ENCODE measurements at places on chromosomes 16 and 17.
A peak's percentile ranks its signal among the peaks of the same experiment; 100 is the strongest.

DNA sequence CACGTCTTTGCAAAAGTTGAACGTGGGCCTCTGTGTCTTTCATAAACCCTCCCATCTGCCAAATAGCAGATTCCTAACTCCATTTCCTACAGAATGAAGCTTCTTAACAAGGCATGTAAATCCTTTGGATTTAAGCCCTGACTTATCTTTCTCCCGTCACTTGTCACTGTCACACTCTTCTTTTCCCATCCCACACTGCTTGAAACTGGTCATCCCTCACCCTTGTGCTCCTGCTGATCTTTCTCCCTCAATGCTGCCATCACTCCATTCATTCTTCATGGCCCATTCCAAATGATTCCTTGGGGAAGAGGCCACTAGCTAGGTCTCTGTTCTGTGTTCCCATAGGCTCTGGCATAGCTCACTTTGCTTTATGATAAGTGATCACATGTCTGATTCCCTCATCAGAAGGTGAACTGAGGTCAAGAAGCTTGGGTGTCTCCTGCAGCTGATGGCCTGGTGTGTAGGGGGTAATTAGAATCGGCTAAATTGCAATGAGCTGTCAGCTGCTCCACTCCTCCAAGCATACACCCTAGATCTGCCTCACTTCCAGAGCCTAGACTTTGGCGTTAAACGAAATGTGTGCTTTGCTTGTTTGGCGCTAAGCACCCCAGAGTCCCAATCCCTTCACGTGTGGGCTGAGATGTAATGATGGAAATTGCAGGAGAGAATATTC is 61.7 kb downstream of the PECAM1 start:
- no peak for DNase-seq

GRCh38 chr16:52066962-52067361 is 480.0 kb downstream of the TOX3 start:
- DNase-seq: no peak

DNA sequence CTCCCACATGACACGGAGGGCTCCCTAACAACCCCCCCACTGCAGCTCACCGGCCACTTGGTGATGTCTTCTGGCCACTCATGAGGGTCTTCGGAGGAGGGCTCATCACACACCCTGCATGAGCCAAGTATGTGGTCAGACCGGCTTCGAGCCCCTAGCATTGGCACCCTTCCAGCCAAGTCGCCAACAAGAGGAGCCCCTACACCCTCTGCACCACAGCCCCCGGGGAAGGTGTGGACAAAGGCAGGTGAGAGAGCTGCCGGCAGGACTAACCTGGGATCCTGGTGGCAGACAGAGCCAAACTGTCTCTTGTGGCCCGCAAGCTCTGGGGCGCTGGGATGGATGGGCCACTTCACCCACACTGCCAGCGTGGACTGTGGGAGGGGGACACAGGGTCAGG is 6.5 kb downstream of the SNRNP25 start:
- no peak for DNase-seq

DNA sequence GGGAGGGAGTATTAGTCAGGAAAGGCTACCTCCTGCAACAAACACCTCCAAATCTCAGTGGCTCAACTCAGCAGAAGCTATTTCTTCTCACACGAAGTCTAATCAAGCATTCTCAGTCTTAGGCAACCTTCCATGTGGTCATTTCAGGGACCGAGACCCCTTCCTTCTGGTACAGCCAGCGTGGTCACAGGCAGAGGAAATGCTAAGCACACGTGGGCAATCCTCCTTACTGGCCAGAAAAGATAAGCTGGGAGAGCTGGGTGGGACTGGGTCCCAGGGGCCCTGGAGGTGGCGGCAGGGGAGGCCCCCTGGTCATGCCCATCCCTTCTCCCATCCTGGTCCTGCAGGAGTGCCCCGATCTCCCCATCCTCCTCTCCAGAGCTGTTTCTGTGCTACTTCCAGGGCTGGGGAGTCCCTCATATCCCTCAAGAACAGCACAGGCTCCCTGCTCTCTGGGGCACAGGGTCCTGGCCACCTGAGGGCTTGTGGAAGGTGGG is 5.7 kb upstream of the CX3CL1 start:
- no peak for DNase-seq

GRCh38 chr16:84329016-84329415 is 34.3 kb downstream of the WFDC1 start:
- DNase-seq: no peak

DNA sequence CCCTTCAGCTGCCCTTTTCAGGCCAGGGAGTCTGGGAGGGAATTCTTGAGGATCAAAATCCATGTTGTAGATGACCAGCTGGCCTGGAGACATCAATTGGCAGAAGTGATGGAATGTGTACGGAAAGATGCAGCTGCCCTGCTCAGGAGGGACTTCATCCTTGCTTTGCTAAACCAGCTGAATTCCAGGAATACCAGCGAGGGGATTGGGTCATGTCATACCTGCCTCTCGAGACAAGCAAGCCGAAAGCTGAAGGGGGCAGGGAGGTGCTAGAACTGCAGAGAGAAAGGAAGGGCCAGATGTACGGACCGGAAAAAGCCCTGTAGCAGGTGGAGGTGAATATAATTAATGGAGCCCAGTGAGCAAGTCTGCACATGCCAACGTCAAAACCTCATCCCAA is 25.6 kb upstream of the NTN1 start:
- DNase-seq: no peak

DNA sequence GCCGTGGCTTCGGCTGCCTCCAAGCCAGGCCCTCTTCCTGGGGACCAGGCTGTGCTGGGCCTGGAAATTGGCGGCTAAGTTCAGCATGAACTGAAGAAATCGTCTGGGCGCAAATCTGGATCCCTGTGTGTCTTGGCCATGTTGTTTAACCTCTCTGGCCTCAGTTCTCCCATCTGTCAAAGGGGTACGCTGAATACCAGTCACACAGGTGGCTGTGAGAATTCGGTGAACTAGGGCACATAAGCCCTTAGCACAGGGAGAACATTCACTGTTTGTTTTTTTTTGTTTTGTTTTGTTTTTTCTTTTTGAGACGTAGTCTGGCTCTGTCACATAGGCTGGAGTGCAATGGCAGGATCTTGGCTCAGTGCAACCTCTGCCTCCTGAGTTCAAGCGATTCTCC is 19.0 kb downstream of the LASP1 start:
- no peak for DNase-seq

- no peak for DNase-seq
These were observed 13.3 kb downstream of the CAVIN1 start for GRCh38 chr17:42409523-42410318.

GRCh38 chr17:31595666-31596381 is 204.3 kb downstream of the RAB11FIP4 start:
- DNase-seq: no peak

DNA sequence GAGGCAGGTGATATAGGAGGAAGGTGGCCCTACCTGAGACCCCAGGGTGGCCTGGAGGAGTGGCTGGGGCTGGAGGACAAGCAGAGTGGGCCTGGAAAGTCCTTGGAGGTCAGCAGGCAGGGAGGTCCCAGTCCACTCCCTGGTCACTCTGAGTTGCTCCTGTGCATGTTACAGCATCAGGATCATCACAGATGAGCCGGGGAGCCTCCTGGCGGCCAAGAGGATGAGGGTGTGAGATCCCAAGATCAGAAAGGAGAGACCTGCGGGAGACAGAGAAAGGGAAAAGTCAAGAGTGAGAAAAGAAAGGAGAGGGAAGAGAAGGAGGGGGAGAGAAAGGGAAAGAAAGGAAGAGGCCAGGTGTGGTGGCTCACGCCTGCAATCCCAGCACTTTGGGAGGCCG is 71.7 kb downstream of the MRM1 start:
- no peak for DNase-seq

- peak; percentile 28 for DNase-seq
These were observed 63.9 kb upstream of the DNAJA2 start for GRCh38 chr16:47037396-47037745.

DNA sequence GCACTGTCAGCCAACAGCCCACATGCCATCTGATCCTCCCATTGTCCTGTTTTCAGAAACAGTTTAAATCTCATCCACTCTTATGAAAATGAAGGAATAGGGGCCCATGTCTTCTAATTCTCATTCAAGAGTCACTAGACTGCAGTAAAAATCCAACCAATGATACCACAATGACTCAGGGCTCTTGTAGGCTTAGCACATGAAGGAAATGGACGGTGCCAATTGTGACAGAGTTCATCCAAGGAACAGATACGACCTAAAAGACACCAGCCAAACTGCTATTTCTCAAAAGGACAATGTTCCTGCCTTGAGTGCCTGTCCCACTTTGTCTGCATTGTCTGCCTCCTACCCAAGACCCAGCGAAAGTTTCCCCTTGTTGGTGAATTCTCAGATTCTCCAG is 204.8 kb upstream of the COX10 start:
- no peak for DNase-seq

GRCh38 chr17:58281511-58282011 is 826 bp upstream of the MPO start:
- DNase-seq: no peak

DNA sequence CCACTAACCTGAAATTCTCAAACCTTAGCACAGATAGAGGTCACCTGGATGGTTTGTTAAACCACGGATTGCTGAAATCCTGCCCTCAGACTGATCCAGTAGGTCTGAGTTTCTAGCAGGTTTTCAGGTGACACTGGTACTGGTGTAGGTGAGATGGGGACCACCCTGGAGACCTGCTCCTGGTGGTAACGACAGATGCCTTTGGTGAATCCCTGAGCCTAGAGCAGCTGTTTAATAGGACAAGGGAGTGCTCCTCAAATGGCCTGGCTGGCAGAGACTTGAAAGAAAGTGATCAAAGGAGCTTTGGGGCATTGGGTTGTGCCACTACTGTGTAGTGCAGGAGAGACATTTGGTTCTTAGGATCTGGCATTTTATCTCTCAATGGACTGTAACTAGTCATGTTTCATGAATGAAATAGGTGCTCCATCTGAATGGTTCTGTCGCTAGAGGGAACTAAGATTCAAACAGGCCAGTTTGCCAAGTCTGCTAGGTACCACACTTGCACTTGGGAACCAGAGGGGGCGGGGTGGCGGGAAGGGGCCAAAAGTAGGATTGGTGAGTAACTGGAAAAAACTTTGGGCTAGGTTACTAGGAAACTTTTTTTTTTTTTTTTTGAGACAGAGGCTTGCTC is 2.9 kb upstream of the IFI35 start:
- no peak for DNase-seq

DNA sequence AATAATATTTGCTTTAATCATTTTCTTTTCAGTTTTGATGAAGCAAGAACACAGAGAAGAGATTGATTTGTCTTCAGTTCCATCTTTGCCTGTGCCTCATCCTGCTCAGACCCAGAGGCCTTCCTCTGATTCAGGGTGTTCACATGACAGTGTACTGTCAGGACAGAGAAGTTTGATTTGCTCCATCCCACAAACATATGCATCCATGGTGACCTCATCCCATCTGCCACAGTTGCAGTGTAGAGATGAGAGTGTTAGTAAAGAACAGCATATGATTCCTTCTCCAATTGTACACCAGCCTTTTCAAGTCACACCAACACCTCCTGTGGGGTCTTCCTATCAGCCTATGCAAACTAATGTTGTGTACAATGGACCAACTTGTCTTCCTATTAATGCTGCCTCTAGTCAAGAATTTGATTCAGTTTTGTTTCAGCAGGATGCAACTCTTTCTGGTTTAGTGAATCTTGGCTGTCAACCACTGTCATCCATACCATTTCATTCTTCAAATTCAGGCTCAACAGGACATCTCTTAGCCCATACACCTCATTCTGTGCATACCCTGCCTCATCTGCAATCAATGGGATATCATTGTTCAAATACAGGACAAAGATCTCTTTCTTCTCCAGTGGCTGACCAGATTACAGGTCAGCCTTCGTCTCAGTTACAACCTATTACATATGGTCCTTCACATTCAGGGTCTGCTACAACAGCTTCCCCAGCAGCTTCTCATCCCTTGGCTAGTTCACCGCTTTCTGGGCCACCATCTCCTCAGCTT is 45.0 kb downstream of the ESRP2 start:
- no peak for DNase-seq

DNA sequence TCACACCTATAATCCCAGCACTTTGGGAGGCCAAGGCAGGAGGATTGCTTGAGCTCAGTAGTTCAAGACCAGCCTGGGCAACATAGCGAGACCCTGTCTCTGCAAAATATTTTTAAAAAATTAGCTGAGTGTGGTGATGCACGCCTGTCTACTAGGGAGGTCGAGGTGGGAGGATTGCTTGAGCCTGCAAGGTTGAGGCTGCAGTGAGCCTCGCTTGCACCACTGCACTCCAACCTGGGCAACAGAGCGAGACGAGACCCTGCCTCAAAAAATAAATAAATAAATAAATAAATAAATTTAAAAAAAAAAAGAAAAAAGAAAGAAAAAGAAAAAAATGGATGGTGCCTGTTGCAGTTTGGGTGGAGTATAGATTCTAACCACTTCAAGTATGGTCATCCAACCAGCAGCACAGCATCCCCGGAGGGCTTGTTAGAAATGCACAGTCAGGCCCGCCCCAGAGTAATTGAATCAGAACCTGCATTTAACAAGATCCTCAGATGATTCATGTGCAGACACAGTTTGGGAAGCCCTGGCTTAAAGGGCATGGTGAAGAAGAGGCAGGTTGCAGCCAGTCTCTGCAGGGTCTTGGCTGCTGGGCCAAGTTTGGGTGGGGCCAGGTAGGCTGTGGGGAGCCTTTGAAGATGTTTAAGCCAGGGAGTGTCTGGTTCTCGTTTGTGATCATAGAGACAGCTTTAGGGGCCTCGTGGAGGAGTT is 40.8 kb downstream of the MRC2 start:
- DNase-seq: no peak

- DNase-seq: no peak
These were observed 257.9 kb downstream of the SOX9 start for GRCh38 chr17:72378414-72379390.

GRCh38 chr16:69266334-69267063 is 44.7 kb upstream of the VPS4A start:
- no peak for DNase-seq

DNA sequence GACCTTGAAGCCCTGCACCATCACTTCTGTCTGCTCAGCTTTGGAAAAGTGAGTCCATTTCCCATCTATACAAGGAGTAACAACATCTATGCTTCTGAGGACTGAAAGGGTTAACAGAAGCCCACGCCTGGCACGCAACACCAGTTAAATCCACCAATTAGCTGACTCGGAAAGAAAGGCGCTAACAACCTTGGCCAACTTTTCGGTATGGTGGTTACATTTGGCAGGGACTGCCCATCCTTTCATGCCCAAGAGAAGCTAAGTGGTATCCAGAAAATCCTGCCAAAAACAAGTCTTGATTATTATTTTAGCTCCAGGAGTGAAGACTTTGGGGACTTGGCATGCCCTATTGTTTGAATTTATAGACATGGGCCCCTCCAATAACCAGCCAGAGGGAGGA is 202.3 kb upstream of the RPL38 start:
- no peak for DNase-seq

DNA sequence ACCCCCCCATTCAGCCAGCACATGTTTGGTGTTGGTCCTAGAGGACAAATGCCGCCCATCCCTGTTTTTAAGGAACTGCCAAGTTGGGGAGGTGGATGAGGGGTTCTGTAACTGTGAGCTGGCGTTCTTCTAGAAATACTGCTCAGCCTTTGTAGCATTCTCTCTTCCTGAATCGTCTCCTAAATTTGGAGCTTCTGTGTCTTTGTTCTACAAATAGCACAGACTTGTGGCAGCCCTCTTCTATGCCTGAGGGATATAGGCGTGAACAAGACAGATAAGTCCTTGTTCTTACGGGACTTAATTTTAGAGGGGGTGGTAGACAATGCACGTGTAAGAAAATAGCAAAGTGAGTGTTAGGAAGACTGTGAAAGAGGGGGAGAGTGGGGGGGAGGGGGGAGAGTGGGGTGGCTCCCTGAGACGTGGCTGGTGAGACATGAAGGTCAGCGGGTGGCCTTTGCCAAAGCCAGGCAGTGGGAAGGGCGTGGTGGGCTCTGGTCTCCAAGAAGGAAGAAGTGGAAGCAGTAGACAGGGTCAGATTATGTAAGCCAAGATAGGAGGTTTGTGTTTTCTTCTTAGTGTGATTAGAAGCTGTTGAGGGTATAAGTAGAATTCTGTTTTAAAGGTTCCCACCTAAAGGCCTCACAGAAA is 9.9 kb downstream of the MFSD11 start:
- no peak for DNase-seq

All from stimulated activated CD4-positive, alpha-beta T cell treated with anti-CD3 and anti-CD28 coated beads, Interleukin-4, amount 100 ng/mL, for 24 hours (primary cell).